Forelimb muscle (tissue), 1 donor: ENCODE measurements at places on chromosomes 2 and 18.

- DNase-seq: no peak
Observed at GRCh38 chr2:43302961-43303494, 76.6 kb upstream of the ZFP36L2 start.

GRCh38 chr2:126370201-126370600, 285.8 kb upstream of the GYPC start:
- DNase-seq: peak; percentile 56

DNA sequence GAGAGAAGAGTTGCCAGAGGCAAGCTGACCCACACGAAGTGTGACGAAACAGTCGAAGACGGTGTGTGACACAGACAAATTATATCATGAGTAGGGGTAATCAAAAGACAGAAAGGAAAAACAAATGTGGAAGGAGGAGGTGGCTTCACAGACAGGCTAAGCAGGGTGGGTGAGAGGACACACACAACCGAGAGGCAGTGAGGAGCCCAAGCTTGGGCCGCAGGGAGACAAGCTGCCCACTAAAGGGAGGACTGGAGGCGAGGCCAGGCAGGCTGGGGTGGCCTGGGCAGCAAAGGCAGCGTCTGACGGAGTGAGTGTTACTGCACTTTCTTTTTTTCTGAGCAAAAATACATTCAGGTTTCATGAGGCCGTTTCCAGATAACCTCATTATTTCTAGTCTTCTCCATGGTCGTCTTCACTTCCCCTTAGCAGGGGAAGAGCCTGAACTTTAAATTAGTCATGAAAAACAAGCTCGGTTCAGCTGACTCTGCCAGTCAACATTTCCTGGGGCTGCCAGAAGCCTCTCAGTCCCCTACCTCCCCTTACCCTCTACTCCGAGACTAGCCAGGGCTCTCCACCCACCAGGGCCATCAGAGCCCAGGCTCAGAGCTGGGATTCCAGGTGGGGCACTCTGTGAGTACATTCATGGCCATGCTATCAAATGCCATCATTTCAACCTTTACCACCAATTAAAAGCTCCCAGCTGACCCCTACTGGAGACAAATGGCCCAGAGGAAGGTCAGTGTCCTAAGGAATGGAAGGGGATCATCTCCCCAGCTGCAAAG, 13.8 kb upstream of the ZFP36L2 start:
- no peak for DNase-seq

GRCh38 chr2:230124757-230125431, 56.2 kb upstream of the SLC16A14 start:
- no peak for DNase-seq

DNA sequence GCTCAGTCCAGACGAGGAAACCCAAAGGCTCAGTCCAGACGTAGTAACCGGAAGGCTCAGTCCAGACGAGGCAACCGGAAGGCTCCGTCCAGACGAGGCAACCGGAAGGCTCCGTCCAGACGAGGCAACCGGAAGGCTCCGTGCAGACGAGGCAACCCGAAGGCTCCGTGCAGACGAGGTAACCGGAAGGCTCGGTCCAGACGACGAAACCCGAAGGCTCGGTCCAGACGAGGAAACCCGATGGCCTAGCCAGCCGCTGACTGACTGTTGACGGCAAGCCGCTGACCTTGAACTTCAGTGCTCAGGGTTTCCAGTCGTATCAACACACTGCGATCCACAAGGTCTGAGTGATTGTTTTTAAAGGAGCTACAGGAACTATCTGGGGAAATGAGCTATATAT, 150.7 kb upstream of the TPO start:
- DNase-seq: no peak

- DNase-seq: no peak
Observed at GRCh38 chr2:214088536-214088935, 322.3 kb upstream of the VWC2L start.
